PC-9 (cell line): ENCODE measurements at places on chromosomes 13 and 19.

DNA sequence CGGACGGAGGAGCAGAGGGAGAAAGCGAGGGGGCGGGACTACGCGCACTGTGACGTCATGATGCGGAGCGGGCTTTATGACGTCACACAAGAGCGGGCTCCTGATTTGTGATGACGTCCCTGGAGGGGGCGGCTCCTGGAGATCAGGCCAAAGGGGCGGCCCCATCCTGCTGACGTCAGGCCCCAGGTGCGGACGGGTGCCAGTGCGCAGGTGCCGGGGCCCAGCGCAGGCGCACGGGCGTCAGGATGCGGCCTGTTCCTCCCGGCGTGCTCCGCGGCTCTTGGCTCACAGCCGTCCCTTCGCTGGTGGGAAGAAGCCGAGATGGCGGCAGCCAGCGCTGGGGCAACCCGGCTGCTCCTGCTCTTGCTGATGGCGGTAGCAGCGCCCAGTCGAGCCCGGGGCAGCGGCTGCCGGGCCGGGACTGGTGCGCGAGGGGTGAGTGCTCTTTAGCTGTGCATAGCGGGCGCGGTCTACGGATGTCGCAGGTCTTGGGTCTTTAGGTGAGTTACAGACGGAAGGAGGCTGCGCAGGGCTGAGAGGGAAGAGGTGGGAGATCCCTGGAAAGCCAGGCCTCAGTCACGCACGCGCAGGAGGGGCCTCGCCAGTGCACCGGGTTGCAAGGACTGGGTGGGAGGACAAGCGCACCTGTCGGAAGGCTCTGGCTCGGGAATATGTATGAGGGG, at the start of the genes EMC10 and GARIN5A:
EMC10 (plus strand) TSS at position 284 of the 683 bp plus-strand sequence; CDS start at position 322, 38 bp downstream.
GARIN5A (minus strand) TSS at position 625 of the 683 bp plus-strand sequence; CDS start at position 165, 460 bp downstream.
- peak; percentile 96 for DNase-seq

GRCh38 chr19:11138601-11139300, 16.8 kb downstream of the SPC24 start:
- peak; percentile 87 for DNase-seq

GRCh38 chr19:632579-633067, 714 bp downstream of the POLRMT start:
- DNase-seq, result no peak

DNA sequence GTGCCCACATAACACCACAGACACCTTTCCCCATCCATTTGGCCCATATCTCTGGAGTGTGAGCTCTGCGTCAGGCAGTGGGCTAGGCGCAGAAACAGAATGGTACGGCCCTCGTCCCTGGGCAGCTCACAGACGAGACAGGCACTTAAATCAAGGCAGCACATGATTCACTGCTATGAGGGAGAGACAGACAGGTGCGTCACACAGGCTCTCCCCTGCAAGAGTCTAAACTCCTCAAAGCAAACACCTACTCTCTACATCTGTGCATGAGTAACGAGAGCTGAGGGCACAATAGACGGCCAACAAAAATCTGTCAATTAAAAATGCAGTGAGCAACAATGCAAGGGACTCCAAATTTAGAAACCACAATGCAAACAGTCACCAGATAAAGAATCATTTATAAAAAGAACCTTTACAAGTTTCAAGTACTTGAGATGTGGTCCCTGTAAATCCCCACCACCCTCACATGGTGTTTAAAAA, 348.9 kb downstream of the UQCRFS1 start:
- DNase-seq, result no peak

DNA sequence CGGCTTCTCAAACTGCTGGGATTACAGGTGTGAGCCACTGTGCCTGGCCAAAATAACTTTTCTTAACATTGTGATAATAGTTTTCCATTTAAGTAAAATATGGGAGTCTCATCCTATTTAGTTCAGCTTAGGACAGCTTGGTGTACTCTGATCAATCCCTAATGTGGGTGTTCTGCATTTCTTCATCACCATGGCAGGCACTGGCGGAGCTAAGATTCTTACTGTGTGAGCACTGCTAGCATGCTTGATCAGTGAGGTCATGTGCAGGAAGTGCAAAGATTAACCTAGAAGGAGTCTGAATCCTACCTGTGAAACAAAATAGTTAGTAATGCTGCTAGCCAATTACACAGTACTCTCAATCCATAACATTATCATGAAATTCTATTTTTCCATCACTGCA, 1684.2 kb upstream of the SLC10A2 start:
- DNase-seq, result no peak

DNA sequence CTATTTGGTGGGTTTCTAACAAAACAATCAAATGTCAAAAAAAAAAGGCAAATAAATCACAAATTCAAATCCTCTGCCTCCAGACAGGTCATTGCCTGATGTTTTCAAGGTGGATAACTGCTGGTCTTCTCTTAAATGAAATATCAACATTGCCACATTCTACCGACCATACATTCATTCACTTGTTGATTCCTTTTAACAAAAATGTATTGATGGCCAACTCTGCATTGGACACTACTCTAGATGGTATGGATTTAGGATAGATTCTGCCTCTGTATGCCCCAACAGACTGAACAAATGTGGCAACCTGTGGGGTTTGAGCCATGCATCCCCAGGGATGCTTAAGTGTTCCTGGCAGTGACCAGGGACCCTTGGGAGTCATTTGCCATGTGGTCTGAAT, 87.6 kb upstream of the STK24 start:
- DNase-seq, result no peak

GRCh38 chr19:41299046-41299754, 10.8 kb upstream of the CCDC97 start:
- no peak for DNase-seq

DNA sequence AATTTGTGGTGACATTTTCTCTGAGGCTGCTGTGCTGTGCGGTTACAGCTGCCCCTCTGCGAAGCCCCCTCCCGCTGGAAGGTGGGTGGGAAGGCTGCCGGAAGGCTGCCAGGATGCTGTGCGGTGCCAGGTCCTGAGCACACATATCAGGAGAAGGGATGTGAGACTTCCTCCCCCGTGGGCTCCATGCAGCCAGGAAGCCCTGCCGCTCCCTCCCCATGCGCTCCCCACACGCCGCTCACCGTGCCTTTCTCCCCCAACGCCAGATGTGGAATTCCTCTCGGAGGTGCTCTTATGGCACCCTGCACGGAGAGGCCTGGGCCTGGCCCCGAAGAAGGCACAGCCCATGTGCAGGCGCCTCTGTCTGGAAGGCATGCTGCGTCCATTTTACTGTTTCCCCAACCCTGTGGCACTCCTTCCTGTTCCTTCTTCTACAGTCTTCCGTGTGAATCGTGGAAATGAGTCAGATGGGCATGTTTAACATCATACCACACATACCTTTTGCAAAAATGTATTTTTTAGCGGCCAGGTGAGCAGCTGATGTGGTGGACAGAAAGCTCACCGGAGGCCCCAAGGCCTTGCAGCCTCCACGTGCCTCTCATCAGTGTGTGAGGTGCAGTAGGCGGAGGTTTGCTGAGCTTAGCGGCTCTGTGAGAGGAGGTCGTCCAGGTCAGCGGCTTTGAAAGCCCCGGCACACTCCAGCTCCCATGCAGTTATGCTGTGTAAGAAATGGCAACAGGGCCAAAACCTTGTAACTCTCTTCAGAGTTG, 88.0 kb downstream of the ATP11A start:
- DNase-seq, result no peak

GRCh38 chr13:23570099-23570920, at the start of gene TNFRSF19:
TNFRSF19 (plus strand) TSS chr13:23570412; CDS start chr13:23590184, 19,772 bp downstream.
- no peak for DNase-seq

DNA sequence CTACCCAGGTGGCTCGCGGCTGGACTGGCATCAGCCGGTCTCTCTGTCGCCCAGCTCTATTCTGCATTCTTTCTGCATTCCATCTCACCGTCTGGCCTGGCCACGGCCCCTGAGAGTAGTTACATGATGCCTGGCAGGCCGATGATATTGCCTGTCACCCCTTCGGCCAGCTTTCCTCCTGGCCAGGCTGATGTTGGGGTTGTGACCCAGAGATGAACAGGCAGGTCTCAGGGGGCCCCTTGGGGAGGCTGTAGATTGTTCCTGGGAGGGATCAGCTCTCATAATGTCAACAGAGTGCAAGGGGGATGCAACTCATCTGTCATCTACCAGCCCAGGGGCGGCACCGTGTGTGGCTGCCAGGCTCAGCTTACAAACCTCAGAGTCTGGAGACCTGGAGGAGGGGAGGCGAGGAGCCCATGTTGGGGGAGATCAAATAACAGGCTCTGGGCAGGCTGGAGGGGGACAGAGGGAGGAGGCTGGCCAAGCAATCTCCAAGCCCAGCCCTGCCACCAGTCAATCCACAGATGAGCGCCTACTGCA, 13.6 kb upstream of the FBXO17 start:
- peak; percentile 79 for DNase-seq

- DNase-seq, result no peak
These were observed 901.4 kb downstream of the EFNB2 start for GRCh38 chr13:105634059-105634458.

GRCh38 chr13:45607931-45608330, 7.6 kb downstream of the ERICH6B start:
- DNase-seq, result no peak

DNA sequence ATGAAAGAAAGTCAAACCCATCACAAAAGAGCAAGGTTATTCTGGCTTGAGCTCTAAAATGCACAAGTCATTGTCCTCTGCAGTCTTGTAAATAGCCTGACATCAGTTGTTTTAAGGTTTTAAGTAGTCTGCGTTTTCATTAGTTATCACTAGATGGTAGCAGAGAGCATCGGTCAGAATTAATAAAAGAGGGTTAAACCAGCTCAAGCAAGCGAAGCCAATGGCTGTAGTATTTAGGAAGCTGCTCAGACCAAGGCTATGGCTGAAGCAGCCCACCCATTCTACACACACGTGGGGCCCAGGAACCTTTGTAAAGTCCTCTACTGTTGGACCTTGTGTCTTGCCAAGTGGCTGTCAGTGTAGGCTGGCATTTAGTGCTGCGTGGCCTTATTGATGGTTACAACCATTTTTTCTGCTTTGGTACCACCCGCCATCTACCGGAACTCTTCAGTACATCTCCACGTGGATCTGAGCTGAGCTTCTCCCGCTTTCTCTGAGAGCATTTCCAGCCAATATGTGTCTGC, 13.3 kb upstream of the ZNF57 start:
- DNase-seq, result no peak
